ENCODE measurements at places on chromosomes 12 and 14. TPM values are rescaled to one million over a fixed set of nuclear protein-coding genes. Genes with fewer than 3 reads are reported as not detected.

KRT3 gene
- total RNA-seq: not detected

SLC39A5 gene
- total RNA-seq: 44.4 TPM

ACACB gene
- 180 TPM for total RNA-seq

OTUB2 gene
- total RNA-seq: 3.7 TPM

STXBP6 gene
- 1.1 TPM for total RNA-seq
